ENCODE measurements at places on chromosomes 4 and X.
A peak's percentile ranks its signal among the peaks of the same experiment; 100 is the strongest.

DNA sequence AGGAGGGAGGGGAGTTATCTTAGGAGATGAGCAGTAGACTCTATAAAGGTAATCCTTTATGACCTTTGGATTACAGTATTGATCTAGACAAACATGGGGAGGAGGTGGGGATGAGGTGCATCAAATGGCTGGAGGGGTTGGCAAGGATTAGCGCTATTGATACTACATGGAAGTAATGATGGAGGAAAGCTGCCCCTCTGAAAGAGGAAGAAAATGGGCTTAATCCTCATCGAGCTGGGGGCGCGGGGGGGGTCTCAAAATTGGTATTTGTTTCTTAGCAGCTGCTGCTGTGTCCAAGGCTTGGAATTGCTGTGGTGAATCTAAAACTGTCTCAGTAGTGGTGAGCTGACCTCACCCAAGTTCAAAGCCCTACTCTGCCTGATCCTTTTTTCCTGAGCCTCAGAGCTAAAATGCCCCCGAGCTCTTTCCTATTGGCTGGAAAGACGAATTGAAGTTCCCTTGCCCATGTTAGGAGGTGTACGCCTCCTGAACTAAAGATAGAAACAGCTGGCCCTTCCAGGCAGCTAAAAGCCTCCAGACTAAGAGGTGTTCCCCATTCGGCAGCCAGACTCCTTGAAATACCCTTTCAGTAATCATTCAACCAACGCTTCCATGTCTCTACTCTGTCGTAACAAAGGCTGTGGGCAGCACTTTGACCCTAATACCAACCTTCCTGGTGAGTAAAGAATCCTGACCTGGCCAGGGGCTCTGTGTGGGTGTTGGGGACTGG lies at the start of gene ITGB1BP2:
ITGB1BP2 (plus strand) TSS at position 556 of the 730 bp plus-strand sequence; CDS start at position 613, 57 bp downstream.
- no peak for DNase-seq

- no peak for DNase-seq
Measured at GRCh38 chrX:100340491-100341141, 69.5 kb downstream of the PCDH19 start.

DNA sequence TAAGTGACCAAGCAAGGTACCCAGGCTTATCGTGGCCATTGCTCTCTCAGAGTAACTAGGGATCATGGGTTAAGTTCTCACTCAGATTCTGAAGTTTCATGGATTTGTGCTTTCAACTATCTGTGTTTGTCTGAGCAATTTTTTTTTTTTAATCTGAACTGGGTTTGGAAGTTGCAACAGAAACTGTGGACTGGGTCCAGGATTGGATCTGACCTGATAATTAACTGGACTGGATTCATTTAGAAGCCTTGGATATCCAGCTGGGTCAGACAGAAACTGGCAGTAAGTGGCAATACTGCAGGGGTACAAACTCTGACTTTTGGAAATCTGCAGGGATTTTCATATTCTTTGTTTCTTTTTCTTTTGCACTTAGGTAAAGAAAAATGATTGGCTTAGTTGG lies 38.7 kb upstream of the FGF2 start:
- DNase-seq = no peak

DNA sequence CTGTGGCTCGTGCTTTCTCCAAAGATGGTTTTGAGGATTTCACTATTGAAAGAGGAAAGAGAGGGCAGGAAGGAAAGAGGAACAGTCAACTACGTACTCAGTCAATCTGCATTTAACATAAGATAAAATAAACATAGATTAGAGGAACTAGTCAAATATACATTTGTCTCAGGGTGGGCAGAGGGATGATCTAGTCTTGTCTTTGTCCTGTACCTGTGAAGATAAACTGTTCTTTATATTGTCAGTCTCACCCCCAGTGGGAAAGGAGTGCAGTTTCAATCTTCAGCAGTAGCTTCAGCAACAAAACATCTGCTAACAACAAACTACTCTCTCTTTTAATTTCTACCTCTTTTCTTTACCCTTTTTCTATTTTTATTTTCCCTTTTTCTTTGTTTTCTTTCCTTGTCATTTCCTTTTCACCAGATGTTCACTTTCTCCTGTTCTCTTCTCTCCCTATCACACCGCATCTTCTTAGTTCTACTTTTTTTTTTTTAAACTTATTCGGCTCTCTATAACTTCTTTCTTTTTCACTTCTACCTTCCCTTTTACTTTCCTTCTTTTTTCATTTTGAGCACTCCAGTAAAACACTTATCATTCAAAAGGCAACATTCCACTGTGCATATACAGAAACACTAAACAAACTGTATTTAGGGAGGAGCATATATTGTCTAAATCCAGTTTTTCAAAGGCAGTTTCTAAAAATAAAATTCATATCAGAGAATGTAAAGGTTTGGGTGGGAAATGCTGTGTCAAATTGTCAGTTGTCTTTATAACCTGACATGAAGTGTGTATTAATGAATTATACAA lies 51.4 kb upstream of the GUCY1A1 start:
- no peak for DNase-seq

DNA sequence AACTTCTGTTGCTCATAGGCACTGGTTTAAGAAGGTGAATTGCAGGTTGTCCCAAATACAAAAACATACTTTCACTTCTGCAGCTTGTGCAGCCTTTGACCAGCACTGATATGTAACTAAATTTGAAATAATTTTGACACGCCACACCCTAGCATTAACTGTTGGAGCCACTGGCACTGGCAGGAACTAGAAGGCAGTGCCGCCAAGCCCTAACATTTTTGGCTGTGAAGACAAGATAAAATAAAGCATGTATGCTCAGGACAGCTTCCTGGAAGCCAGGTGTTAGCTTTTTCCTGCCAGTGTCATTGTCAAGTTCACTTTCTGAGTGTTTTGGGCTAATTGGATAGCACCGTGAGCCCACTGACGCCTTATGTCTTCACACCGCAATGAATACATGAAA lies 65.3 kb upstream of the FBXW7 start:
- DNase-seq = no peak

DNA sequence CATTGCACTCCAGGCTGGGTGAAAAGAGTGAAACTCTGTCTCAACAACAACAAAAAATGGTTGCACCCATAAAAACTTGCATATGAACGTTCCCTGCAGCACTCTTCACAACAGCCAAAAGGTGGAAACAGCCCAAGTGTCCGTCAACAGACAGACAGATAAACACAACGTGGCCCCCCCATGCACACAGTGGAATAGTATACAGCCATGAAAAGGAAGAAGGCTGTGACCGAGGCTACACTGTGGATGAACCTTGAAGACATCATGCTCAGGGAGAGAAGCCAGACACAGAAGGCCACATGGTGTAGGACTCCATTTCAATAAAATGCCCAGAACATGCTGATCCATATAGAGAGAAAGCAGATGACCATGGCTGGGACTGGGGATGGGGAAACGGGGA lies 33.5 kb upstream of the ASMTL start:
- DNase-seq = no peak

GRCh38 chrX:28126886-28127285 lies 145.6 kb upstream of the DCAF8L1 start:
- DNase-seq = no peak

- DNase-seq = no peak
Measured at GRCh38 chr4:73034896-73035295, 34.6 kb downstream of the COX18 start.

- DNase-seq = no peak
Measured at GRCh38 chr4:138688408-138689085, 327.0 kb upstream of the NOCT start.

- no peak for DNase-seq
Measured at GRCh38 chr4:4387531-4388310, 819 bp downstream of the NSG1 start.

GRCh38 chrX:54087661-54088060 lies 43.4 kb upstream of the PHF8 start:
- DNase-seq = no peak

DNA sequence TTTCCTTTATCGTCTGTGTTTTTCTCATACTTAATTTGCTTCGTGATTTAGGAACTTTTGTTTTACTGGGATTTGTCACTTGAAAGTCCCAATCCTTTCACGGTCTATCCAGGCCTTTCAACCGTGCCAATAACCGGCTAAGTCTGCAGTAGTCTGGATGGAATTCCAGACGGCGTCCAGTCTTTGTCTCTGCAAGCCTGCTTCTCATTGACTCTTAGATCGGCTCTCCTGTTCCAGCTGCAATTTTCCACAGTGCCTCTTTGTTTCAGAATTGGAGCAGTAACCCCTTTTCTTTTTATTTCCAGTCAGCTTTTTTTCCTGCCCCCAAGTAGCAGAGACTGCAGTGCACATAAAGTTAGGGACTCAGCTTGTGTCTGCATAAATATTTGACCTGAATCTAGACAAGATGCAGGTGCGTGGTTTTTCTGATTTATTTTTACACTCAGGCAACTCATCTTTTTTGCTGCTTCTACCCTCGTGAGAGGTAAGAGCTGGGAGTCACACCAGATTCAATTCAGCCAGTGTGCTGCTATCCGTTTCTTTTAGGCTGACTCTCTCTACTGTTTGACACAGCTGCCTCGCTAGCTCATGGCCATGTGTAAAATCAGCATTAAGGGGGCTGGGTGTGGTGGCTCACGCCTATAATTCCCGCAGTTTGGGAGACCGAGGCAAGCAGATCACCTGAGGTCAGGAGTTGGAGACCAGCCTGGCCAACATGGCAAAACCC lies 37.4 kb upstream of the DHRSX start:
- no peak for DNase-seq

GRCh38 chr4:151629097-151629783 lies 131.6 kb downstream of the GATB start:
- no peak for DNase-seq

- peak; percentile 18 for DNase-seq
Measured at GRCh38 chrX:118823263-118824172, at the start of gene ZCCHC12. Gene ZCCHC12, plus strand, starts transcription at chrX:118823824. Its CDS starts 1,421 bp downstream, at chrX:118825245.

GRCh38 chr4:147823130-147823529 lies 91.2 kb downstream of the ARHGAP10 start:
- no peak for DNase-seq

DNA sequence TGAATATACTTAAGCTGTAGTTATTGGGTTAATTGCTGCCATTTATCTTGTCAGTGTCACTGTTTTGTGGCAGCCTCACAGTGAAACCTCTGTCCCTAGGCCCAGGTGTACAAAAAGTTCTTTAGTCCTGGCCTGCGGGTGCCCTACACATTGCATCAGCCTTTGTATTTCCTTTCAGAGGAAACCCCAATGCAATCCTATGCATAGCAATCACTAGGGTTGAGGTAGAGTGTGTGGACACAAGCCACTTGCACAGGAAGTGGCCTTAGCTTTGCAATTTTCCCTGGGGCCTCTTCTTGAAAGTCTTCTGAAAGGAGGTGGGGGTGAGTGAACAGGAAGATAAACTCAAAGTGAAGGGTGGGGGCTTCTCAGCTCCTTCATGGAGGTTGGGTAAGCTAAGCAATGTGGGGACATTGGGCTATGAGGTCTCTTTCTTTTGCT lies 27.8 kb downstream of the VSIG4 start:
- DNase-seq = no peak

- no peak for DNase-seq
Measured at GRCh38 chr4:2794486-2795299, 1.8 kb downstream of the SH3BP2 start.

DNA sequence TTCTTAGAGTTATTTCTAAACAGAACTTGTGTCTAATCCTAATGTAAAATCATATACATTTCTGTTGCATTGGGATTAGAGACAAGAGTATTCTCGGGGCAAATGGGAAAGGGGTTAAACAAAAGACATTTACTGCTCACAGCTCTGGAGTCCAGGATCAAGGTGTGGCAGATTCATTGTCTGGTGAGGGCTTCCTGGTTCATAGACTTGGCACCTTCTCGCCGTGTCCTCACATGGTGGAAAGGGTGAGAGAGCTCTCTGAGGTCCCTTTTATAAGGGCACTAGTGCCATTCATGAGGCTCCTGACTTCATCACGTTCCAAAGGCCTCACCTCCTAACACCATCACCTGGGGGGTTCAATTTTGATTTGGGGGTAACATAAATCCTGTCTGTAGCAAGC lies 90.3 kb upstream of the PRKX start:
- no peak for DNase-seq

GRCh38 chr4:170242471-170242870 lies 152.7 kb upstream of the AADAT start:
- DNase-seq = no peak

GRCh38 chrX:10506781-10507180 lies 113.6 kb downstream of the MID1 start:
- no peak for DNase-seq

GRCh38 chr4:182604161-182604622 lies 313.0 kb downstream of the DCTD start:
- no peak for DNase-seq

DNA sequence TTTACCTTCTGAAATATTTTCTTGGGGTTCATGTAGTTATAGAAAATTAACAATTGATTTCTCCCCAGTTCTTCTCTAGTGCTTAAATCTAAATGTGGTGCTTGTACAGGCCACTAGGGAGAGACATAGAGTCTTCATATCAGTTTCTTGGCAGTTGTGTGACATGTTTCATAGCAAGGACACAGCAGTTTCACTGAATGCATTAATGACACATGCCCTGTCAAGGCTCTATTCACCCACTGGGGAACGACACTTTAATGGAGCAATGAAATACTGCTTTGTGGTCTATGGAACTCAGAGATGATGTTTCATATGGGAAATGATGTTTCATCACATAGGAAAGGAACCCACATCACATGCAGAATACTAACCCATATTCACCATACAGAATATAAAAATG lies 2.8 kb downstream of the VEGFC start:
- DNase-seq = no peak

DNA sequence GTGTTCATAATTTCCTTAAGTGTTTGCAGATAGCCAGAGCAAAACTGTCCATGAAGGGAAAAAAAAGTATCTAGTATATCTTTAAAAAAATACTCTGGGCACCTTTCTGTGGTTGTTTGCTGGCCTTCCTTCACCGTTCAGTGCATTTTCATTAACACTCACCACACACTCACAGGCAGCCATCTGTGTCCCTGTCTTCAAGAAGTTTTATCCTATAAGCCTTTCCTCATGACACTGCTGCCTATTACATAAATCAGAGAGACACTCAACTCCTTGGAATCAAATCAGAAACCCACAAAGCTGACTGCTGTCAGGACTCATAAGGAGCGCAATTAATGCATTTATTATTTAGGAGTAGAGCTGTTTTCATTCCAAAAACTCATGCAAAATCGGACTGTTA lies 1720.2 kb downstream of the PCDH7 start:
- no peak for DNase-seq

DNA sequence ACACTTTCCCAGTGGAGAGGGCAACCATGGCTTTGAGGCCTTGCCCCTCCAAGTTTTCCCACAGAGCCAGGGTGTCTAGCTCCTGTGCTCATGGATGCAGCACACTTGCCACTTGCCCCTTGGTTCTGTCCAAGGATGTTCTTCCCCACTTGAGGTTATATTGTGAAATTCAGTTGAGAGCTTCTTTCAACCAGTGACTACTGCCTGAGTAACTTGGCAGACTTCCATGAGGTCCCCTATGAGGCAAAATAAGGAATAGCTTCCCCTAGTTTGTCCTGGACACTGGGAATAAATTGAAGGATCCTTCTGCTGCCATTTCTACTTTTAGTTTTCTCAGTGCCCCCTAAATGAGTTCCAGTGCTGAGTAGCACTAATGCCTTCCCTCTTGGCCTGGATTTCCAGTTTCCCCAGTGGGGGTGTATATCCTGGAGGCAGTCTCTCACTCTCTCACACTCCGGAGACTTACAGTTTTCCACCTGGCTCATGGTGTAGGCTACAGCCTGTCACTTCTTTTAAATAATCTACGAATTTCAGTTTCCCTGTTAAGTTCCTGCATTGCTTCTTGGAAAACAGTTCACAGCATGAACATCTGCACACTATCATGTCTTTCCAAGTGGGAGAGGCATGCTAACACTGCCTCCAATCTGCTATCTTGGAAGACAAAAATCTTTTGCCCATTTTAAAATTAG lies 36.4 kb upstream of the ADH4 start:
- no peak for DNase-seq
